ENCODE measurements at places on chromosomes 2 and 18.

- DNase-seq: no peak
These were observed 54.4 kb downstream of the SLC4A3 start for GRCh38 chr2:219681694-219682300.

DNA sequence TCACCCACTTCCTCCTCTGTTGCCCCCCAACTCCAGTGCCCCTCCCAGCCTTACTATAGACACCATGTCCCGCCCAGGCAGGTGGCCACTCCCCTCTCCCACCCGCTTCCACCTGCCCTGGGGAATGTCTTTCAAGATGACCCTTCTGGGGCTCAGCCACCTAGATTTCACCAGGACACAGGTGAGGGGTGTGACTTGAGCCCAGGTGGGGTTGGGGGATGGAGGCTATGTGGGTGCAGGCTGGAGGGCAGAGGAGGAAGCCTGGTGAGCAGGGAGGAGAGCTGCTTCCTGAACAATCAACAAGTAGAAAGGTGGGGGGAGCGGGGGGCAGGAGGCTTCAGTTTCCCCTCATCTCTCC lies 8.7 kb downstream of the ADRA2B start:
- DNase-seq: no peak

DNA sequence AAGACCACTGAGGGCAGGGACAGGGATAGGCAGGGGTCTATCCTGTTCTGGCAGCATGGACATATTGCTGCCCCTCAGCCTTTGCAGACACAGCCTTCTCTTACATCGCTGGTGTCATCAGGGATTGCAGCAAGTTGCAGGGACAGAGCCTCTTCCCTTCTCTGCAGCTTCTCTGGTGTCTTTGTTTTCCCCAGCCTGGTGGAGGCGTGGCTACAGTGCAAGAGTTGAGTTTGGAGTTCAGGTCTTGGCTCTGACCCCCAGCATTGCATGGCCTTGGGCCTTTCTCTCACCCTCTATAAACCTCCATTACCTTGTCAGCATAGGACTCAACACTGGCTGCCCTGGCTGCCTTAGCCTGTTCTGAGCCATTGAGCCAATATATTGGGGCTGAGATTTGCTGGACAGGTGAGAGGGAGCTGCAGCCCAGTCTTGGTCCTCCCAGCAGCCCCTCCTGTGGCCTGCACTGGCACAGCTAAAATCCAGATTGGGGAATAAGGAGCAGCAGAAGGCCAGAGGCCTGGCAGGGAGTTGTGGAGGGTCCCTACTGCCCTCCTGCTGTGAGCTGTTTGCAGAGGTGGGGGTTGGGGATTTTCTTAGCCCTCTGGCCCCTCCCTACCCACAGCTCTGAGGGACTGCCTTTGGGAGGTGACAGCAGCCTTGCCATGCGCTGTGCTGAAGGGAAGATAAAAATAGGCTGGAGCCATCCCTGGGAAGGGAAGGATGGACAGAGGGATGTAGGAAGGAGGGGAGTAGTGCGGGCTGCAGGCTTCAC lies 22.8 kb downstream of the EHD3 start:
- DNase-seq: no peak

- DNase-seq: no peak
These were observed 329.8 kb upstream of the MYT1L start for GRCh38 chr2:2660789-2661355.

All from activated CD4-positive, alpha-beta T cell treated with anti-CD3 and anti-CD28 coated beads, Interleukin-2, amount 50 U/mL, for 48 hours (primary cell).